Thymus (tissue), 14 donors: ENCODE measurements at places on chromosomes 7 and 10.

DNA sequence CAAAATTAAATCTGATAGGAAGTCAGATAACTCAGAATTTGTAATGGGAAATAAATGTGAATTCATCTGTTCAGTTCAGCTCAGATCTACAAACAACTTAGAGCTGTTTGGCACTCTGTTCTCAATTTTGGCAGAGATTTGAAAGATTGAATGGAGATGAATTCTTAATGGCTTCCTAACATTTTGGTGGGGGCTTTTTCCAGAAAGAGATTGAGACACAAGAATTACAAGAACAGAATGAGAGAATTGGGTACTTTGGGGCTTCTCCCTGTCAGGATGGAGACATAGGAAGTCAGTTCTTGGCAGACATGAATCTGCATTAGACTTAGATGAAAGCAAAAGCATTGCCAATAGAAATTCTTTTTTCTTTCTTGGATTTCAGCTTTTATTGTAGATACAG is 39.0 kb upstream of the PTPRZ1 start:
- DNase-seq, result no peak

- DNase-seq, result no peak
These were observed 181.8 kb upstream of the MDFIC start for GRCh38 chr7:114740095-114740494.

DNA sequence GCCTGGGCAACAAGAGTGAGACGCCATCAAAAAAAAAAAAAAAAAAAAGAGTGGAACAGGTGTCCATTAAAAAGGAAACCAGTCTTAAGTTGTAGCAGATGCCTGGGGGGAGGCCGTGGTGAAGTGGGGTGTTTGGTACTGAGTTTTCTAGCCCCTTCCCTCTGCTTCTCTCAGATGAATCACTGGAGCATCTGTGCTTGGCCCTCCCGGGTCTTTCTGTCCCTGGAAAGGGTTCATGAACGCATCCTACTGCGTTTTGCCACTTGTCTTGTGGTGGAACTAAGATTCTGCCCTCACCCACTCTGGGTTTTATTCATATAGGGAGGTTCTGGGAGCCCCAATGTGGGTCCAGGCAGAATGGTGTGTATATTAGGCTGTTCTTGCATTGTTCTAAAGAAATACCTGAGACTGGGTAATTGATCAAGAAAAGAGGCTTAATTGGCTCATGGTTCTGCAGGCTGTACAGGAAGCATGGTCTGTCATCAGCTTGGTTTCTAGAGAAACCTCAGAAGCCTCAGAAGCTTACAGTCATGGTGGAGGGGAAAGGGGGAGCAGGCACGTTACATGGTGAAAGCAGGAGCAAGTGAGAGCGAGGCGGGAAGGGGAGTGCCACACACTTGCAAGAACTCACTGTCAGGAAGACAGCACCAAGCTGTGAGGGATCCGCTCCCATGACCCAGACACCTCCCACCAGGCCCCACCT is 63.5 kb downstream of the CAMK1D start:
- DNase-seq, result no peak

- DNase-seq, result no peak
These were observed 34.7 kb downstream of the CYTH3 start for GRCh38 chr7:6237730-6238129.

GRCh38 chr7:45982907-45983719 is 62.0 kb upstream of the IGFBP3 start:
- no peak for DNase-seq

DNA sequence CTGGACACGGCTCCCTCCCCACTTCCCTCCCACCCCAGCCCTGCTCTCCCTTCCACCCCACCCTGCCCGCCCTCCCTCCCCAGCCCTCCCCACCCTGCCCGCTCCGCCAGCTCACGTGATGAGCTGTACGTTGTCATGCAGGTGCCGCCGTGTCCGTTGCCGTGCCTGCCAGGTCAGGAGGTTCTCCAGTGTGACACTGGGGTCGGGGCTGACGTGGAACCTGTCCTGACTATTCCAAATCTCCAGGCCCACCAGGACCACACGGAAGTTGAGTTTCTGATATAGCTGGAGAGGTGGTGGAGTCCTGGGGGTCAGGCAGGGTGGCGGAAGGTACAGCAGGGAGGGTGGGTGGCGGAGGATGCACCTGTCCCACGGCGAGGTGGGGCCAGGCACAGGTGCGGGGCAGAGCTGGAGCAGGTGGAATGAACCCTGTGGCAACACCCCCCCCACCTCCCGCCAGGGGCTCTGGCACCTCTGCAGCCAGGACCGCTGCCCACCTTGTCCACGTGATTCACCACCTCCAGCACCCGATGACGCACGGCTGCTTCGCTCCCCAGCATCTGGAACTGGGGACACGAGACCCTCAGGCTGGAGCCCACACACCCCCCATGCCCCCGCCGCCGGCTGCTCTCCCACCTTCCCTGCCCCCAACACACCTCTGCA is 4.2 kb downstream of the ADAM8 start:
- DNase-seq, result no peak

DNA sequence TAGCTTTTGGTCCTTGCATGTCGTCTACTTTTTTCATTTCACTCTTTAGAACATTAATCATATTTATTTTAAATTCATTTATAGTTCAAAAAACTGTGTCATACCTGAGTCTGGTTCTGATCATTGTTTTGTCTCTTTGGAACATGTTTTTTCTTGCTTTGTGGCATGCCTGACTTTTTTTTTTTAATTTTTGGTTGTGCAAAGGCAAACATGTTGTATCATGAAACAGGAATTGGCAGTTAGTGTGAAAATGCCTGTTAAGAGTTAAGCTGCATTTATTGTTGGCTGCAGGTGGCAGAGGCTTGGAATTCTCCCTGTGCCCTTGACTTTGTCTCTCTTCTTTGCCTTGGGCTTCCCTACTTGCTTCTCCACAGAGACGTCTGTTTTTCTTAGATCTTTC is 525.0 kb upstream of the ADARB2 start:
- DNase-seq, result no peak

- no peak for DNase-seq
These were observed 55.2 kb downstream of the CDK6 start for GRCh38 chr7:92781117-92781720.

GRCh38 chr10:94963901-94964300 is 25.4 kb downstream of the CYP2C9 start:
- no peak for DNase-seq

GRCh38 chr7:114886241-114886640 is 35.7 kb upstream of the MDFIC start:
- no peak for DNase-seq

GRCh38 chr10:46226900-46227558 is 59.8 kb upstream of the ANTXRL start:
- no peak for DNase-seq

GRCh38 chr7:95199779-95200558 is 124.4 kb downstream of the PON1 start:
- no peak for DNase-seq

DNA sequence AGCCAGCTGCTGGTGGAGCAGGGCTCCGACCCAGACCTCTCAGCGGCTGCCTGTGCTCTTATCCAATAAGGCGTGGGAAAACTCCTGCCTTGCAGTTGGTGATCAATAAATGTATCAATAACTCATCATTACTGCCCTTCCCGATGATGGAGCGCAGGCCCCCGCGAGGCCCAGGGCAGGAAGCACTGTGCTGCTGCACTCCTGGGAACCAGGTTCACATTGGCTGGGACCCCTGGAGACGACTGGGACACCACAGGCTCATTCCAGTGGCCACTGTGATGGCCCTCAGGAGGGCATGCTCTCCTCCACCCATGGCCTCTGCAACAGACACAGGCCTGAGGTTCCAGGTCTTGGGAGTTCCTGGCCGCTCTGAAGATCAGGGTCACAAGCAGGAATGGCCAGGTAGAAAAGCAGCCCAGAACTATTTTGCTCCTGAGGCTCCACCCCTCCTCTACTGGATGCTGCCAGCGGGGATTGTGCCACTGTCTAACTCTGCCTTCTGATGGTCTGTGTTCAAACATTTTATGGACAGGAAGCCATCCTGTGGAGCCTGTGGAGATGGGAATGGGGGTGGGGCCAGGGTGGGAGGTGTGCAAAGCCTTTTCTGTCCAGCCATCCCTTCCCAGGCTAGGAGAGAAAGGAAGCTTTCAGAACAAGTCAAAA is 287.4 kb upstream of the ZMIZ1 start:
- DNase-seq, result no peak

DNA sequence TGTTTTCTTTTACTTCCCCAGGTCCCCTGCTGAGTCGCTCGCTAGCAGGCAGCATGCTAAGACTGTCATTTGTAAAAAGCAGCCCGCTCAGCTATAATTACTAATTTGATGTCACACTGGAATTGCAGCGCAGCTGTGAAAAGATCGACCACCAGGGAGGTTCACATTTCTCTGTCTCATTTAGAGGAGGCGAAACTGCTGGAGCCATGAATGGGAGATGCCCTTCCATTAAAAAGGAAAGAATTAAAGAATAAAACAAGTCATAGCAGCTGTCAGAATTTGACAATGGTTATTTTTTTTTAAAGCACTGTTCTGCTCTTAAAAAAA is 153.5 kb downstream of the PIP4K2A start:
- DNase-seq, result no peak

DNA sequence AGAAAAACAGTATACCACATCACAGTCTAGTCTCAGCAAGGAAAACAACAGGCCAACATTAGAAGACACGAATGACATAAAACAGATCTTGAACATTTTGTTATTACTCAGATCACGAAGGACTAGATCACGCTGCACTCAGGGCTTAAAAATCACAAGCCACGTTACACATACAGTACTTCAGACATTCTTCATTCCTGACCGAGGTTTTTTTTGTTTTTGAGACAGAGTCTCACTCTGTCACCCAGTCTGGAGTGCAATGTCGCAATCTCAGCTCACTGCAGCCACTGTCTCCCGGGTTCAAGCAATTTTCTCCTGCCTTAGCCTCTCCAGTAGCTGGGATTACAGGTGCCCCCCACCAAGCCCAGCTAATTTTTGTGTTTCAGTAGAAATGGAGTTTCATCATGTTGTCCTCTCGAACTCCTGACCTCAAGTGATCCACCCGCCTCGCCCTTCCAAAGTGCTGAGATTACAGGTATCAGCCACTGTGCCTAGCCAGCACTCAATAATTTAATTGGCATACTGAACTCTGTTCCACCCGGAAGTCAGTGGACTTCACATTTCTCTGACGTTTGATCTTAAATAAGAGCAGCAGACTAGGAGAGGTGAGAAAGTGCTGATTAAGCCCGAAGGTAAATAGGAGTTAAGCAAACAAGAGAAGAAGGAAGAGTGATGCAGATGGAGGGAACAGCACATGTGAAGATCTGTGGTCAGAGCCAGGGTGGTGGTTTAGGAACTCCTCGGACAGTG is 3.5 kb downstream of the AIMP2 start:
- no peak for DNase-seq

DNA sequence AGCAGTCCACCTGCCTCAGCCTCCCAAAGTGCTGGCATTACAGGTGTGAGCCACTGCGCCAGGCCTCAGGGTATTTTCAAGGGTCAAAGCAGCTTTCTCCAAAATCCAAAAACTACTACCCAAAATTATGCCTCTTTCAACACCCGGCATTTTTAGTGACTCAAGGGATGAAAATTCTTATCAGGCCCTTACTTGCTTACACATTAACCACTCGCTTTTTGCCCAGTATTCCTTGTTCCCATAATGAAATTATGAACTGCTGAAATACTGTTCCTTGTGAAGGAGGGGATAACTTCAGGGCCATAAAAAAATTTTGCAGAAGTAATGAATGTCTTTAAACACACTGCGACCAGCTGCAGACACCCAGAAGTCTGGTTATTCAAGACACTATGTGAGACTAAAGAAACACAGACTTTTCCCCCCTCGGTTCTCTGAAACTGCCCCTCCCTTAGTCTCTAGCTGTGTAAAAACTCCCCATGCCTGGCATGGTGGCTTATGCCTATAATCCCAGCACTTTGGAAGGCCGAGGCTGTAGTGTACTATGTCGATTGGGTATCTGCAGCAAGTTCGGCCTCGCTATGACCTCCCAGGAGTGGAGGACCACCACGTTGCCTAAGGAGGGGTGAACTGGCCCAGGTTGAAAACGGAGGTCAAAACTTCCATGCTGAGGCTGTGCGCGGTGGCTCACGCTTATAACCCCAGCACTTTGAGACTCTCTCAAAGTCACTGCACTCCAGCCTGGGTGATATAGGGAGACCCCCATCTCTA is 12.0 kb downstream of the FXYD4 start:
- no peak for DNase-seq

DNA sequence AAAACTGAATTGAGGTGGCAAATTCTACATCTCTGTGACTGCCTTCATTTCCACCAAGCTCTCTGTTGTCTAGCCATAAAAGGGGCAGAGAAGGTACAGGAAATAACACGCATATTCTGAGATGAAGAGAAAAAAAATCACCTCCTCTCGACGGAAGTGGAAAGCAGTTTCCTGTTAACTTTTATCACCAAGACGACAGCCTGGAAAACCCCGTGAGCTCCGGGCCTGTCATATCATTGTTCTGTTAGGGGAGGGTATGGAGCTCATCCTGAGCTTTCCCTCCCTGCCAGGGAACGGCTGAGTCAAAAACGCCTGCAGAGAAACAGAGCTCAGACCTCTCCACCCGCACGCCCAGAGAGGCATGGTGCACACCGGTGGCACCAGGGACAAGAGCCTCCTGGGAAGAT is 200.3 kb downstream of the PRPF18 start:
- DNase-seq, result peak; percentile 77

DNA sequence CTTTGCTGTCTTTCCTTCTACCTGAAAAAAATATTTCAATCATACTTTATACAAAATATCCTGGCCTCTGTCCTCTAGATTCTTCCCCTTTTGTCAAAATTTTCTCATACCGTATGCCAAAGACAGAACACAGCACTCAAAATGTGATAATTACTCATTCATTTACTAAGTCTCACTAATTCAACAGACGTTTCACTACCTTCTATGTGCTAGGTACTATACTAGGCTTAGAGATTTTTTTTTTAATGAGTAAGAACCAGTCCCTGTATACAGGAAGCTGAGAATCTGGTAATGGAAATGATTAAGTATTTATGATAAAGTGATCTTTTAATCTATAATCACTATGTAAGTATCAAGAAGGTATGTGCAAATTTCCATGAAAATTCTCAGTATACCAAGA is 128.0 kb downstream of the ELAPOR2 start:
- no peak for DNase-seq

DNA sequence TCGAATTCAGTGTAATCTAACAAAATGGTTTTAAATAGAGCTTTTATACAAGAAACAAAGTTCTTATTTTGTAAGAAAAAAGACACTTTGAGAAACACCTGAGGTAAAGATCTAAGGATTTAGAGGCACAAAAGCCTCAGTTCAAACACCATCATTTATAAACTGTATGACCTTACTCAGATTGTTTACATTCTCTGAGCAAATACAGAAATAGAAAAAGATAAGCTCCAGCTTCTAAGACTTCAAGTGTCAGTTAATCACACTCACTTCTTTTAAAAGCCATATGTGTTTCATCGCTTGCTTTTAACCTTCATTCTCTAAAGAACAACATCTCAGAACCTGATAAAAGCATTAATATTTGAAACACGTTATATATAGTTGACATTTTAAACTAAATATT is 27.9 kb downstream of the CADPS2 start:
- no peak for DNase-seq

DNA sequence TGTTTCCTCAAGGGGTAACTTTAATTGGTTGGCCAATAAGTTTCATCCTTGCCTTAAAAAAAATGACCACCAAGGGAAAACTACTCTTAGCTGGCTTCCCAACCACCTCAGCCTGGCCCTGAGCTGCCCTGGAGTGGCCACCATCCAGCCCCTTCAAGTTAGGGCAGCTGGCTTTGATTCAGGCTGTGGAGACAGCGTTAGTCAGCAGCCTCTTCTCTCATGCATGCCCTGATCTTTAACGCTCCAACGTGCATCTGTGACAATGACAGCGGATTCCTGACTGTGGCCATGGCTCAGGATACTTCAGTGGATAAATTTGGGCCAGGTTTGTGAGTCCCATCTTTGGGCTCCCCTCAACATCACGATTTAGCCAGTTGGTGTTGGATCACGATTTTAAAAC is 111.6 kb downstream of the RBM20 start:
- no peak for DNase-seq

- no peak for DNase-seq
These were observed 57.1 kb upstream of the RHOBTB1 start for GRCh38 chr10:61000769-61001730.
